Amniotic epithelial cell (primary cell): ENCODE measurements at places on chromosomes 11 and 22.

DNA sequence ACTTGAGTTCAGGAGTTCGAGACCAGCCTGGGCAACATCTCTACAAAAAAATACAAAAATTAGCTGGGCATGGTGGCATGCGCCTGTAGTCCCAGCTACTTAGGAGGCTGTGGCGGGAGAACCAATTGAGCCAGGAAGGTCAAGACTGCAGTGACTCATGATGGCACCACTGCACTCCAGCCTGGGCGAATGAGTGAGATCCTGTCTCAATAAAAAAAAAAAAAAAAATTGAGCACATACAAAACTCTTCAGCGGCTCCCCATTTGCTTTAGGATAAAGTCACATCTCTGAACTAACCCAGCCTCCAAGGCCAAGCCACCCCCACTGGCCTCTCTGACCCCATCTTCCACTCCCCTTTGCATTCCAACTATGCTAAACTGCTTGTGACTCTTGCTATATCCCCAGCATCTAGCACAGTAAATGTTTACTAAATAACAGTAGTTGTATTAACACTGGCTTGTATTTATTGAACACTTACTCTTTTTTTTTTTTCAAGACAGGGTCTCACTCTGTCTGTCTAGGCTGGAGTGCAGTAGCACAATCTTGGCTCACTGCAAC is 28.9 kb downstream of the CREB3L1 start:
- peak; percentile 54 for DNase-seq

- DNase-seq: no peak
Measured at GRCh38 chr22:35114131-35114980, 48.4 kb downstream of the ISX start.

DNA sequence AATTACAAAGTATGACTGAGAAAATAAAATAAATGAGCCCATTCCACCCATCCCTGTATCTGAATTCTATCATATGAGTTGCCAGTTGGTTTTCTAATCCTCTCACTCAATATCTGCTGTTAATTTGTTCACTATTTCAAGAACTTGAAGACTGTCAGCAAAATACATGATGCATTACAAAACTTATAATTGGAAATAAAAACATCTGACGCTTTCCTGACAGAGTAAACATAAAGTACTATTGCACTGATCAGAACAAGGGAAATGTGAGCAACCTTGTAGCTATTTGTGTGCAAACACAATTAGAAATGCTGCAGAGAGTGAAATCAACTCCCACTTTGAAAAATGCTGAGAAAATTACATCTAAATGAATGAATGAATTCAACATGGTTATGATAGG is 97.1 kb downstream of the MPPED2 start:
- no peak for DNase-seq

- DNase-seq: peak; percentile 62
Measured at GRCh38 chr11:133928628-133929059, 28.1 kb downstream of the IGSF9B start.

GRCh38 chr22:45312856-45313255 is 3.1 kb downstream of the FAM118A start:
- DNase-seq: no peak

DNA sequence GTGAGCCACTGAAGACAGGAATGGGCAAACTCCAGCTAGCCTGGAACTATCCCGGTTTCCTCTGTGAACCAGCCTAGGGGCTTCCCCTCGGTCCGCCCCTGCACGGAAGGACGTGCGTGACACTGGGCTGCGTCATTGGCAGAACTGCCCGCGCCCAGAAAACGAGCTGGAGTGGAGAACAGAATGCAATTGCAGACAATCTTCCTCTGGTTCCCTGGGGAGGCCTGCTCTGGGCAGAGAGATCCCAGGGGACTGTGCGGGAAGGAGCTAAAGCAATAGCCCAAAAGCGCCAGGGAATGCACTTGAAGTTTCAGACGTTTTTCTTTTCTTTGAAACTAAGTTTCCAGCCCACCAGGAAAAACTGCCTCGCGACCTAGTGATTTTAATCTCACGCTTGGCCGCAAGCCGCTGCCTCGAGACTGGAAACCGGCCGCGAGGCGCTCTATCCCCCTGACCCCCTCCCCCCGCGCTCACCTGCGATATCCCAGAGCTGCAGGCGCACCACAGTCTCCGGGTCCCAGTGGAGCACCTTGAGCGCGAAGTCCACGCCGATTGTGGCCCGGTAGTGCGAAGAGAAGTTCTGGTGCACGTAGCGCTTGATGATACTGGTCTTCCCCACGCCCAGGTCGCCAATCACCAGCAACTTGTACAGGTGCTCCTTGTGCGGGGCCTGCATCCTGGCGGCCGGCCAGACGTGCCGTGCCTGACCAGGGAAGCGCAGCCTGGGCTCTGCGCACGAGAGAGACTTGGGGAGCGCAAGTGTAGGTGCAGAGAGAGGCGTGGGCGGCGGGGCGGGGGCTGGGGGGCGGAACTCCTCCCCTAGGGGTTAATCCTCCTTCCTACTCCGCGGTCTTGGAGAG is at the start of gene RAB38:
Gene RAB38 (minus strand): TSS at position 735 of the 860 bp plus-strand sequence. CDS start 59 bp downstream, at position 676.
- DNase-seq: peak; percentile 48

DNA sequence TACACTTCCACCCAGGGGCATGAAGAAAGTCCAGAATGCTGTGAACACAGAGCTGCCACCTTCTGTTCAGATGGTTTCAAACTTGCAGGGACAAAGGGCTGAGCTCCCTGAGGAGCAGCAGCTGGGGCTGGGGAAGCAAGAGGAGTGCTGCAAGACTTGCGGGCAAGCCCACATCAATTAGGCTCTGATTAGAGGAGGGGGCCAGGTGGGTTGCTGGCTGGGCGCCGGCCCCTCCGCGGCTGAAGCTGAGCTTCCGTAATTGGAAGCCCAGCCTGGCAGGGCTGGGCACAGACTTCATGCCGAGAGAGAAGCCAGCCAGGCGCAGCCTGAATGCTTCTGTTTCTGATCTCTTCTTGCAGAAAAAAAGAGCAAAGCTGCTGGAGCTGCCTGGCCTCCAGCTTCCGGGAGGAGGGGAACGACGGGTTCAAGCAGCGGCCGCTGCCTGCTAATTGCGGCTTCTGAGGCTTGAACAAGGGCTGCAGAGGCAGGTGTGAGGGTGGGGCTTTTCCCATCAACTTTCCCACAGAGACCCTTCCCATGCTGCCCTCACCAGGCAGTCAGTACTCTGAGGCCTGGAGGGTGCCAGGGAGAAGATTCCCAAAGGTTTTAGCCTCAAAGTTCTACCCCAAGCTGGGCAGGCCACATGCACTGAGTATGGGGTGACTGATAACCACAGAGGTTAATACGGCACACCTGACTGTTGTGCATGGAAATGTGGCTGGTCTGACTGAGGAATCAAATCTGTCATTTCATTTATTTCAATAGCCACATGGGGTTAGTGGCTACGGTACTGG is 91.1 kb upstream of the LMO1 start:
- no peak for DNase-seq

DNA sequence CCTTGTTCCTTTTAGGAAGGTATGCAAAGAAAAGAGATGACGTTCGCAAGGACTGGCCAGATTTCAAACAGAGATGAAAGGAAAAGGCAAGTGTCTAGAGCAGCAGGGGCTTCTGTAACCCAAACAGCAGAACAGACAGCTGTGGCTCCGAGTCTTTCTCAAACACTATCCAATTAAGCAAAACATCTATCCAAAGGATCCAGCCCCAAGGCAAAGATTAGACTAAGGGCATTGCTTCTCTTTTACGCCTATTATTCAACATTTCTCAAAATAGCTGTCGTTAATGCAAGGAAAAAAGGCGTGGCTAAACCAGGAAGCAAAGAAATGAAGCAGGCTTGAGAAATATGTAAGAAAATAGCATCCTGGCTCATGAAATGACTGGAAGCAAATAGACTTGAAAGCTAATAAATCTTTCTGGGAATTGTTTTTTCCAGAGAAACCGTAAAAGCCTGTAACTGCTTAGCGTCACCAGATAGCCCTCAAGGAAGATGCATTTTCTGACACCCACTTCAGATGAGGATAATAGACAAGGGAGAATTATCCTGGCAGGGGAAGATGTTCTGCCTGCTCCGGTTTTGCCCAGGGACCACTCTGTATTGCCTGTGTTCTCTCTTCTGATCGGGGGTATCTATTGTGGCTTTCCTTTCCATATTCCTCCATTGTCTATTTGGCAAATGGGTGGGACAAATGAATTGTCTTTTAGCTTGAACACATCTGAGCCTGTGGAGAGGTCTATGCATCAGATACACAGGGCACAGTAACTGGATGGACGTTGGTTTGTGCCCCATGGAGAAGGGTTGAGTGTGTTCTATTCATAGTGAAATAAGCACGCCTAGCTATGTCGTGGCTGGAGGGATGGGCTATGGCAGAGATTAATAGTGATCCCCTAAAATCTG is 20.2 kb downstream of the C11orf96 start:
- peak; percentile 38 for DNase-seq

DNA sequence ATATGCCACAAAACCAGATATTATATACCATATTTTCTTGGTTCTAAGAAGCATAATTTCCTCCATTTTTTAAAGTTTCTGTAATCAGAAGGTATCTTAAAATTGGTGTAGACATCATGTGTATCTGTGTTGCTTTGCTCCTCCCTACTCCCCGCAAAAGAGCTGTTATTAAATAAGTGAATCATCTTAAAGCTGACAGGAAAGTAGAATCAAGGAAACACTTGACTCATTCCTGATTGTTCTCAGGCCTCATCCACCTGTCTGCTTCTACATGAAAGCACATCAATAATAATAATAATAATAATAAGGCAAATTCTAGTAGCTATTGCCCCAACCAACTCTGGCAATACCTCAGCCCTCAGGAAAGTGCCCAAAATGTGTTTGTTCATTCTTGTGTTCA is 26.2 kb upstream of the GUCY1A2 start:
- peak; percentile 59 for DNase-seq

DNA sequence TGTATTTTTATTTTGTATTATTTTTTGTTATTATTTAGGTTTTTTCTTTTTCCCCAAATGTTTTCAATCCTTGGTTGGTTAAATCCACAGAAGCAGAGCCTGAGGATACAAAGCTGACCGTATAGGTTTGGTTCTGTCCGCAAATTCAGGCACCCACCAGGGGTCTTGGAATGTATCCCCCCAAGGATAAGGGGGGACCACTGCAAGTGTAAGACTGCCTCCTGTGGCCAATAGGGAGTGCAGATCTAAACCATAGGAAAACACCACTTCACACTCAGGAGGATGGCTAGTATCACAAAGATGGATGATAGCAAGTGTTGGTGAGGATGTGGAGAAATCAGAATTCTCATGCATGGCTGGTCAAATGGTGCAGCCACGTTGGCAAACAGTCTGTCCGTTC is 20.0 kb downstream of the CPT1A start:
- no peak for DNase-seq

DNA sequence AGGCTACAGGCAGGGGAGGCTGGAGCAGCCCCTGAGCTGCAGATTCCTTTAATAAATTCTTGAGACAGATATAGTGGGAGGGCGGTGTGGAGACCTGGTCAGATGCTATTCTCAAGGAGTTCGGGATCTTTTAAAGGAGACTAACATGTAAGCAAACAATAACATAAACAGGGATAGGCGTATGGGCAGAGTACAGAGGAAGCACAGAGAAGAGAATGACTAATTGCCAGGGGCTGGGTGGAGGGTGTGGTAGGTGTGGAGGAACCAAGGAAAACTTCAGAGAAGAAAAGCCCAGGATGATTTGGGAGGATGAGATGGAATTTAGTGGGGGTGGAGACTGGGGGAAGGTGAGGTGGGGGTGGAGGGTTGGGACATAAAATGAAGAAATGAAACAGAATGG is 9.7 kb upstream of the HEPHL1 start:
- no peak for DNase-seq

- peak; percentile 36 for DNase-seq
Measured at GRCh38 chr11:69364921-69365320, 71.0 kb downstream of the MYEOV start.

DNA sequence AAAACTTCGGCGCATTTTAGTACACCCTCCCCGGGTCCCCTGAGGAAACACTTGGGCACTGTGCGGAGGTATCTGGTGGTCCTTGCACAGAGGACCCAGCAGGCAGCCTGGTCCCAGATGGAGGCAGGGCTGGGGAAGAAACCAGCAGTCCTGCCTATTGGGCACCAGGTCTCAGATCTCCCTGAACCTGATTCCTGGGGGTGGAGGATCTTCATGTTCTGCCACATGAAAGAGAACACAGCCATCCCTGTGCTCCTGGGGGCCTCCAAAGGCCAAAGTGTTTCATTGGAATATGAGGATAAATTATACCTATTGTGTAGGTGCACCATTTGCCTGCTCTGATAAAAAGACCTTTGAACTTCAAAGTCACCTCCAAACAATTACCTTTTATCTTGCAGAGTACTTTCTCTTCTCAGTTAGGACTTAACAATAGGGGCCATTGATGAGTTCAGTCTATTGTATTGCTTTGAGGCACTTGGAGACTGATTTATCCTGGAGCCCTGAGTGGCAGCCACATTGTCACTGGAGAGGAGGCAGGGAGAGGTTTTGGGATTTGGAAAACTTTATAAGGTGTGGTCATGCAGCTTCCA is 1.8 kb downstream of the RCN1 start:
- DNase-seq: no peak

- DNase-seq: no peak
Measured at GRCh38 chr11:91835051-91835560, 389.5 kb upstream of the FAT3 start.

- no peak for DNase-seq
Measured at GRCh38 chr22:48927591-48927990, 900.1 kb downstream of the BRD1 start.

- no peak for DNase-seq
Measured at GRCh38 chr22:46863794-46864193, 101.3 kb downstream of the TBC1D22A start.

DNA sequence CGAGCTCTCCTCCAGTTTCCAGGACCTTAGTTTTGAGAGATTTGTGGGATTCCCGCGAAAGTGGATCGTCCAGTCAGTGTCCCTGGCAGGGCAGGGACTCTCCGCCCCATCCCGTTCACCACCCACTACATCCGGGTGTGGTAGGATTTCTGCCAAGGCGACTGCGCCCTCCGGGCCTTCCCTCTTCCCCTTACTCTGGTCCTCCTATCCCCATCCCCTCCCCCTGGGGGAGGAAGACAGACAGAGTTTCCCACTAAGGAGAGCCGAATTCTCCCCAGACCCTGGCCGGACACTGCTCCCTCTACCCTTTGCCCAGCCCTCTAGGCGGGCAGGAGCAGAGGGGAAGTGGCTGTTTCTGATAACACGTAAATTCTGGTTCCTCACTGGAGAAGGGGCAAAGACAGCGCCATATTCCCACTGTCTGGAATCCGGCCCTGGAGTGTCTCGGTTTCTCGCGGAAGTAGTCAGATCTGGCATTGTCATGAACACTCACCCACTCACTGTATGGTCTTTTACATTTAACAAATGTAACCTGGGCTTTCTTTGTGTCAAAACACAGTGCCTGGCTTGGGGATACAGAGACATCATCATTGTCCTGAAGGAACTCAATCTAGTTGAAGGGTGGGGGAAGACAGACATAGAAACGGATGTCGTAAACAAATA is 1.1 kb upstream of the NECTIN1 start:
- peak; percentile 56 for DNase-seq

- no peak for DNase-seq
Measured at GRCh38 chr11:2582946-2583604, 116.7 kb downstream of the KCNQ1OT1 start.

- DNase-seq: no peak
Measured at GRCh38 chr11:100830274-100830673, 143.2 kb downstream of the ARHGAP42 start.

GRCh38 chr22:29951791-29952413 is 68.9 kb downstream of the MTMR3 start:
- no peak for DNase-seq

GRCh38 chr11:60912851-60913528 is 968 bp upstream of the TMEM109 start:
- DNase-seq: no peak
